AG10803 (cell line): ENCODE measurements at places on chromosomes 11 and 22.
A peak's percentile ranks its signal among the peaks of the same experiment; 100 is the strongest.

DNA sequence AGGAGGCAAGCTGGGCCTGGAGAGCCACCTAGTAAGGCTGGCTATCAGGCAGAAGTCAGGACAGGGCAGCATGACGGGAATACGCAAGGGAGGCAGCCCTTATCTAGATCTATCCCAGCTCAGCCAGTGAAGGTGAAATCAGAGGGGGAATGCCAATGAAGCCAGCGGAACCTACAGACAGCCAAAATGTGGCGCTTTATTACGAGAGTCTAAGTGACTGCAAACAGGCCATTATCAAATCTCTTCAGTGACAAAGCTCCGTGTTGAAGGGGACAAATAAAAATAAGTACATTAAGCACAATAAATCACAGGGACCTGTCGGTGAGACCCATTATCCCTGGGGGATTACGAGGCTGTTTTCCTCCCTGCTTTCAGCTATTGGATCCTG is 22.8 kb downstream of the LARGE1 start:
- no peak for DNase-seq

GRCh38 chr11:5846701-5847100 is 5.0 kb upstream of the OR52E6 start:
- DNase-seq = no peak

- DNase-seq = no peak
Observed at GRCh38 chr11:112421879-112422278, 161.2 kb upstream of the PLET1 start.

DNA sequence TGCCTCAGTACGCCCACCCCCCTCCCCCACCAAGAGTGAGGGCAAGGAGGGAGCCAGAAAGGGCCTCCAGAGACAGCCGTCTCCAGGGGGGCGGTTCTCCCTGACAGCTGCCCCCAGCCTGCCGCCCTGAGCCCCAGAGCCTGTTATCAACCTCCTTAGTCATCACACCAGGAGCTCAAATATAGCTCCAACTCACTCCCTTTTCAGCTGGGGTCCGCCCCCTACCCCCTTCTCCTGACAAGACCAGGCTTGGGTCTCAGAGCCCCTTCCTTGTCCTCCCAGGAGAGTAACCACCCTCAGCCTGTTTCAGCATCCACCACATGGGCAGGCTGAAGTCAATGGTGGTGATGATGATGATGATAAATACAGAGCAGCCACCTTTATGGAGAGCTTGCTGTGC is 2.5 kb upstream of the INPP5J start:
- DNase-seq = no peak

DNA sequence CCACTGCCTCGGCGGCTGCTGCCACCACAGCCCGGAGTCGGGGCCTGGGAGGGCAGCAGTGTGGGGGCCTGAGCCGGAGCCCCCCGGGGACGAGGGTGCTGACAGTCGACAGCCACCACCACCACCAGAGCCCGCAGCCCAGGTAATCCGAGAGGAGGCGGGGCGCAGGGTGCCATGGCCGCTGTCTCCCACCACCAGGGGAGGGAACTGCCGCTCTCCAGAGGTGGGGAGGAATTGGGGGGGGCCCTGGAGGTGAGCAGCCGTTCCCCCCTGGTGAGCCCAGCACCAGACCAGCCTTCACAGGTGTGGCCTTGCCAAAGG is 12.6 kb downstream of the TRIOBP start:
- DNase-seq = no peak

DNA sequence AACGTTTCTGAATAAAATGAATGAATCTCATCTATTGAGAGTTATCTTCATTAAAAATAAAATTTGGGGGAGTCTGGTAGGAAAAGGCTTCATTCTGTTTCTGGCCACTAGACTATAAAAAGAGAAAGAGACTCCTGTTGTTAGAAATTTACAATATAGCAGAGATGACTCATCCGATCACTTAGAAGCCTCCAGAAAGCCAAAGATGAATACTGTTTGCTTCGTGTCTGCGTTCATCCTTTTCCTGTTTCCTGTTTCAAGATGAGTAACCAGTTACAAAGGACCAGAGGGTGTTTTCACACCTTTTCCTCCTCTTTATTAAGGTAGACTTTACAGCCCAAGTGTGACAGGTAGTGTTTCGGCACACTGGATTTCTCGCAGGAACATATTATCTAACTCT is 1120.7 kb downstream of the LRRC4C start:
- DNase-seq = peak; percentile 49

DNA sequence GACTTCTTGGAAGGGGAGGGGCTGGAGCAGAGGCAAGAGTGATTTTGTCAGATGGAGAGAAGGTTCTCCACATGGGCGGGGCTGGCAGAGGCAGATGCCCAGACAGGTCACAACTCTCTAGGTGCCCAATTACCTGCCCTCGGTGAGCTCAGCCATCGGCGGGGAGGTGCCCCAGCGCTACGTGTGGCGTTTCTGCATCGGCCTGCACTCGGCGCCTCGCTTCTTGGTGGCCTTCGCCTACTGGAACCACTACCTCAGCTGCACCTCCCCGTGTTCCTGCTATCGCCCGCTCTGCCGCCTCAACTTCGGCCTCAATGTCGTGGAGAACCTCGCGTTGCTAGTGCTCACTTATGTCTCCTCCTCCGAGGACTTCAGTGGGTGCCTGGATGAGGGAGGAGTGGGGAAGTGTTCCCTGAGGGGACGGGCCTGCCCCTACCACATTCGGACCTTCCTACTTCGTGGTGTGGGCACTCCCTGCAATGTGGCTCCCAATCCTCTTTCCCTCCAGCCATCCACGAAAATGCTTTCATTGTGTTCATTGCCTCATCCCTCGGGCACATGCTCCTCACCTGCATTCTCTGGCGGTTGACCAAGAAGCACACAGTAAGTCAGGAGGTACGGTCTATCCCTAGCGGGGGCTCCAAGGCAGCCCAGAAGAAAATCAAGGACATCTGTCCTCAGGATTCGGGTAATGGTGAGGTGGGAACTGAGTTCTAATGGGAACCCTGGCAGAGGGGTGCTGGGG is 15.6 kb downstream of the PGAP2 start:
- DNase-seq = no peak

- peak; percentile 29 for DNase-seq
Observed at GRCh38 chr11:64356498-64357411, 2.2 kb upstream of the RPS6KA4 start.

GRCh38 chr22:27068121-27068520 is 410.7 kb downstream of the MIAT start:
- DNase-seq = no peak

GRCh38 chr11:66967670-66968425 is 7.3 kb upstream of the C11orf86 start:
- peak; percentile 83 for DNase-seq

DNA sequence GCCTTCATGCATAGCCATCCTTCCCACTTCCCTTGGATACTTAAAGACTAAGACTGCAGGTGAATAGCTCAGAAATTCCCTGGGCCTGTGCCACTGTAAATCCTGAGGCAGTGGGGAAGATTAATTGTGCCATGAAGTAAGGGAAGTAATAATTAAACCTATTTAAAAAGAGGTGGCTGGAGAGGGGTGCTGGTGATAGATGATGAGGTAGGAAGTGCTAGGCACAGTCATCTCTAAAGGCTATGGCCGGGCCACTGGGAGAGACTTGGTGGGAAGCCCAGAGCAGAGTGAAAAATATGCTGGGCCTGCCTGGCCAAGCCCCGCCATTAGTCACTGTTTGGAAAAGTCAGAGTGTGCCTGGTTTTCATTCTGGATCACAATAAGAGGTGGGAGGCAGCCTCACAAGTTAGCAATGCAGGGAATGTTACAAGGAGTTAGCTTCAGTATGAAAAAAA is 197.2 kb upstream of the PITPNB start:
- peak; percentile 95 for DNase-seq

GRCh38 chr11:105612771-105613170 is 2.9 kb downstream of the GRIA4 start:
- DNase-seq = no peak

DNA sequence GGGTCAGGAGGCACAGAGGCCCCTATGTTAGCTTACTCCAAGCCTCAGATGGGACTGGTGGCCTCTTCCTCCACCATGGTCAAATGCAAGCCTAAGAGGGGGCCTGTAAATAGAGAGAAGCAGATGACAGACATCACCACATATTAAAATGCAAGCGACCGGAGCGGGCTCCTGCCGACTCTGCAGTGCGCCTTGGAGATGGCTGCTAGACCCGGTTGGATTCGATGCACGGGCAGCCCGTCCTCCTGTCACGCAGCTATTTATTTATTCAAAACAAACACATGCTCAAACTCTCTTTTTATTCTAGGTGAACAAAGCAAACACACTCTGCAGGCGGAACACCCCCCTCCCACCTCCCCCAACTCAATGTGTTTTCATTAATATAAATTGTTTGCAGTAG is 208.0 kb downstream of the DSCAML1 start:
- no peak for DNase-seq

- no peak for DNase-seq
Observed at GRCh38 chr11:73576185-73576614, 21.7 kb downstream of the FAM168A start.
